ENCODE measurements at places on chromosomes 5 and 9. TPM values are rescaled to one million over a fixed set of nuclear protein-coding genes. Genes with fewer than 3 reads are reported as not detected.

PCDHA7 gene
- total RNA-seq, result not detected

HEMGN gene
- total RNA-seq, result not detected

FOXD4L6 gene
- total RNA-seq, result 0.13 TPM

LECT2 gene
- total RNA-seq, result not detected

PCDHB16 gene
- total RNA-seq, result 0.03 TPM

CCL21 gene
- total RNA-seq, result not detected

ENTREP1 gene
- 0.51 TPM for total RNA-seq

PCDHGA8 gene
- total RNA-seq, result 0.61 TPM

SPOCK1 gene
- 38.5 TPM for total RNA-seq

CYSRT1 gene
- total RNA-seq, result 1.4 TPM

All from HT1080 (cell line).